BJ (cell line): ENCODE measurements at places on chromosomes 6 and 20.

DNA sequence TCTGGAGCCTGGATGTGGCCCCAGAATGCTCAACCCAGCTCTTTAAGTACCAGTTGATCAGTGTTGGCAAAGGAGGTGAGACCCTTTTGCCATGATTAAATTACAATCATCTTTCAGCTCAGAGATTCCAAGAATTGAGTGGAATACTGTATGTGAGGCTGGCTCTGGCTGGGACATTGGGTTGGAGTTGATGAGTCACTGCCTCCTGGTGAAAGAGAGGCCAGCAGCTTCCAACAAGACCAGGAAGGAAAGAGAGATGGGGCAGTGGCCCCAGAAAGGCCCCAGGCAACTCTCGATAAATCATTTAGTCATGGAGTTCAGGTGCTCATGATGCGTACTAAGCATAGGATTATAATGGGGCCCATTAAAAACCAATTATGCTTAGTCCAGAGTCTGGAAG lies 2.1 kb downstream of the TGM6 start:
- DNase-seq, result no peak

GRCh38 chr20:58953050-58953449 lies 28.0 kb upstream of the NELFCD start:
- DNase-seq, result no peak

DNA sequence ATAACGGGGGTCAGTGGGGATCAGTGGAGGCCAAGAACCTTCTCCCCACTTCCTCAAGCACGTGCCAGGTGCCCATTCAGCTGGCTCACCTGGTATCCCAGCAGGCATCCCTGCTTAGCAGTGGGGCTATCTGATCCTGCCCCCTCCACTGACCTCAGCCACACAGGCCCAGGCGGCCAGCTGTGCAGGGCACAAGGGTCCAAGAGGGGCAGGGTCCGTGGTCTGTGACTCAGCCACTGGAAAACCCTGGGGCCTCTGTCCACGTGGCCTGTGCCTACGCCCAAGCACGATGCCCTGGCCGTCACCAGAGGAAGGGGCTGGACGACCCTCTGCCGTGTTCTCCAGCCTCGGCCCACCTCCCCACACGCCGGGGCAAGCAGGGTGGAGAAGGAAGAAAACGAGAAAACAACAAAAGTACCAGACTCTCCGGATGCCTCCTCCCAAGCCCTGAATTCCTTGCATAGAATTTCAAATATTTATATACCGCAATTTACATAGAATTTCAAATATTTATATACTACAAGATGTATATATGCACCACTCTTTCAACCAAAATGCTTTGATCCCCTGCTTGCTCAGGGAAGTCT lies 12.1 kb downstream of the PXDC1 start:
- DNase-seq, result no peak

DNA sequence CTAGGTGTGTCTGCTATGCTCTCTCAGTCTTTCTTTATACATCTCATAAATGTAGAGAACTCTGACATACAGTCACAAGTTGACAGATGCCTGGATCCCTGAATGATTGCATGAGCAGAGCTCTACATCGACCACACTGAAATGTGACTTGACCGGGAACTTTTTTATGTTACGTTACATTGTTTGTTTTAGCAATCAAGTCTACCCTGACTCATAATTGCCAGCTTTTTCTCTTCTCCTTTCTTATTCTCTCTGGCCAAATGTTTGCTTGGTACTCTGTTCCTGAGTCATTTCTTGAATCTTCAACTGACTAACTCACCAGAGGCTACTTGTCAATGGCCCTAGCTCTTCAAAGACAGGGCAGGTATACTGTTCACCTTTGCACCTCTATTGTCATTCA lies 213.6 kb upstream of the DTNBP1 start:
- DNase-seq, result no peak

DNA sequence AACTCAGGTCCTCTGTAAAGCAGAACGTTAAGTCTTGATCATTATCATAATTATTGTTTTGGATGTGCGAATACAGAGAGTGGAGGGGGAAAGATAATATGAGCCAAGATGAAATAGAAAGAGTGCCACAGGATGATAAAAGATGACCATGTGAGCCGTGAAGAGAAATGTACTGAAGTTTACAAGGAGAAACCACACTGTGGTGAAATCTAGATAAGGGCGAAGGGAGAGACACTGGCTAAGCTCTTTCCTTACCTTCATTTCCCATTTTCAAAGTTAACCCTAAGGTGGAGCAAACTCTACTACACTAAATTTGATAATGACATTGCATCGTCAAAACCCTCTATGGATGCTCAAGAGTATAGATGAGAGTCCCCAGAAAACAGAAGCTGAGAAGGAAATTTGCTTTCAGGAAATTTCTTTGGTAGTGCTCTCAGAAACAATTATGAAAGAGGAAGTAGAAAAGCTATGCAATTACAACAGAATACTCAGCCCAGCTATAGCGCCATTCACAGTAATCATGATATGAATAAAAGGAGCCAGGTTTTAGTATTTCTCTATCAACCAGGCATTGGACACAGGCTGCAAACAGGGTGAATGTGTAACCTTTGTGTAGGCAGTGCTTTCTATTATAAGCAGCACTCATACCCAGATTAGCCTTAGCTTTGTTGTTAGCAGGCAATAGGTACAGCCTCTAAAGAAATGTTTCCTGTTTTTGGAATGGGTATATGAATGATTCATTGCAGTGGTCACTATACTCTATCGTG lies 1080.7 kb downstream of the GRIK2 start:
- no peak for DNase-seq

GRCh38 chr6:158314737-158315136 lies 2.5 kb downstream of the TULP4 start:
- DNase-seq, result no peak

GRCh38 chr6:88619951-88620350 lies 343.5 kb downstream of the RNGTT start:
- no peak for DNase-seq

DNA sequence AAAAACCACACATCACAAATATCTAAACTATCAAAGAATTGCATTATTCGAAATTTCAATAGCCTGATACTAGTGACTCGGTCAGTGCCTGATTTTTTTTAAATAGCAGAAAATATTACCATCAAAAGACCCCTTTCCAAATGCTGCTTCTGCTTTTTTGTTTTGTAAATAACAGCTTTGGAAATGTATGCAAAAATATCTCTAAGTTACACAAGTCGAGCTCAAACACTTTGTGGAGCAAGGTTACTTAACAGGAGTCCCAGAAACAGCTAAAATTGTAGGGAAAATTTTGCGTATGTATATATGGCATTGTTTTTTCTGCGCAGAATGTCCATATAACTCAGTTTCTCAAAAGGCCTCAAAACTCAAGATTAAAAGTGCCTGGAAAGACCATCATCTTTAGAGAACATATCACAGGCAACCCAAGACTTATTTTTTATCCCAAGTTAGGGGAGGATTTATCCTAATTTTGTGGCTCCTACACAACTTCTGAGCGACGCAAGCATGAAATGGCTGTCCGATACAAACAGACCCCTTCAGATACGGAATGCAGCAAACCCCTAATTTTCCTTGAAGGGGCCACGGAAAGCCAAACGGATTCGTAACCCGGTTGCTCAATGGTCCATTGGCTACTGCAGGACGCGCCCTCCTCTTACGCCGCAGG lies 1.3 kb downstream of the CEP85L start:
- DNase-seq, result no peak

GRCh38 chr6:139891471-139891870 lies 517.0 kb upstream of the CITED2 start:
- no peak for DNase-seq

- no peak for DNase-seq
These were observed 2.7 kb downstream of the SRF start for GRCh38 chr6:43173591-43174262.

DNA sequence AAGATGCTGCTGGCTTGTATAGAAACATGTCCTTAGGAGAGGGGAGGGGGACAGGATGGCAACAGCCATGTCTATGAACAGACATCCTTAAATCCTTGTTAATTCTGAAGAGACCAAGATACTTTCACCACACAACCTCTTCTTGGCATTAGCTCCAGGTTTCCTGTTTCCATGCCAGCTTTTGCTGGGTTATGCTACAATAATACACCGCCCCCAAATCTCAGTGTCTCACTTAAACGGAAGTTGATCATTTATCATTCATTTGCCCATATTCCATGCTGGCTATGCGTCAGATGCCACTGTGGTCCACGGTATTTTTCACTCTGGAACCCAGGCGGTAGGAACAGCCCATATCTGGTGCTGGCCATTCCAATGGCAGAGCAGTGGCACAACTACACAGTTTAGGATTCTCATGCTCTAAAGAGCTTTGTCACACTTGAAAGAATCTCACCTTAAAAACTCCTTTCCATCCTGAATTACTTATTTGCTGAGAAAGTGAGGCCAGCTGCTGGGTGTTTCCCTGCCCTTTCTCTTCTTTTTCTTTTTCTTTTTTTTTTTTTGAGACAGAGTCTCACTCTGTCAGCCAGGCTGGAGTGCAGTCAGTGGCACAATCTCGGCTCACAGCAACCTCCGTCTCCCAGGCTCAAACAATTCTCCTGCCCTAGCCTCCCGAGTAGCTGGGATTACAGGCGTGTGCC lies 3.7 kb upstream of the RNASET2 start:
- DNase-seq, result no peak

DNA sequence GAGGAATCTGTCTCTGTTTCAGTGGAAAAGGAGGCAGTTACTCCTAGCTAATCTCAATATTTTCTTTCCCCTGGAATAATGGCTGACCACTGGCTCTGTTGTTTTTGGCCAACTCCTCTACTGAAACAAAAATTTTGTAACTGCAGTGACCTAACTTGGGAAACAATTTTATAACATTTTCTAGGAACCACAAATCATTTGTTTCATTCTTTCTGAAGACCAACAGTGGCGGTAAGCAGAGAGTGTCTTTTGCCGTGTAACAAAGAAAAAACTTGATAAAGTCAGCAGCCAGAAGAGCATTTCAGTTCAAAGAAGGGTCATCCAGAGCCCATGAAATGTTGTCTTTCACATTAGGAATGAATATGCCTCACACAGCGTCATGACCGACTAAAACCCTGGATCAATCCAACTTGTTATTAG lies 11.8 kb upstream of the BFSP1 start:
- peak; percentile 94 for DNase-seq

- no peak for DNase-seq
These were observed 129.7 kb downstream of the PRDM13 start for GRCh38 chr6:99736302-99736701.

- no peak for DNase-seq
These were observed 17.4 kb upstream of the EEF1A1 start for GRCh38 chr6:73538116-73538779.

DNA sequence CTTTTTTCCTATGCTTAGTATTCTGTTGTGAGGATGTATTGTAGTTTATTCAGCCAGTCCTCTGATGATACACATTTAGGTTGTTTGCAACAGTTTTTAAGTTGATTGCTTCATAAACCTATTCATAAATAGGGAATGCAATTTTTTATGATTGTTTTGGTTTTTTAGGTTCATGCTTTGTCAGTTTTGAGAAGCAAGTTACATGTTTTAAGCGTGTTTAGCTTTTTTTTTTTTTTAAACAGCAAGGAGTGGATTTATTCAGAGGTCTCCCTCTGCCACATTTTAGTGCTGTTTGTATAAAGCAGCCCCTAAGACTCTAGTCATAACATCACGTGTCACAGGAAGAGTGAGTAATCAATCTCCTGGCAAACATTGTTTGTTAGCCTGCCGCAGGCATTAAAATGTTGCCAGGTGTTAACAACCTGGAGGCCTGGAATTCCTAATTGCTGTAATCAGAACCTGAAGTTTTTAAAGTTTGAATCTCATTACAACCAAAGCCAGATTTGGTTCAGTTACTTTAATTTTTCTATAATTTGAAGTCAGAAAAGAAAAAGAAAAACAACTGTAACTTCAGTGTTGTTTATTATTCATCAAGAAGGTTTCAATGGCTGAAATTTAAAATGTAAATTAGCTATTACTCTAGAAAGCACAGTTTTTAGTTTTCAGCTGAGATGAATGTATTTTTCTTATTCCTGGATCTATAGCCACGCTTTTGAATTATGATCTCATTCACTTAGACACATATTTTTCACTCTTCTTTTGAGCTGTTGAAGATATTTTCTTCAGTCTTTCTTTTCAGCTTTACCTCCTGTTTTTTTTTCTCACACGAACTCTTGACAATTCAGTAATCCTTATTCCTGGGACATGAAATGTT lies 59.2 kb downstream of the KCNS1 start:
- no peak for DNase-seq

DNA sequence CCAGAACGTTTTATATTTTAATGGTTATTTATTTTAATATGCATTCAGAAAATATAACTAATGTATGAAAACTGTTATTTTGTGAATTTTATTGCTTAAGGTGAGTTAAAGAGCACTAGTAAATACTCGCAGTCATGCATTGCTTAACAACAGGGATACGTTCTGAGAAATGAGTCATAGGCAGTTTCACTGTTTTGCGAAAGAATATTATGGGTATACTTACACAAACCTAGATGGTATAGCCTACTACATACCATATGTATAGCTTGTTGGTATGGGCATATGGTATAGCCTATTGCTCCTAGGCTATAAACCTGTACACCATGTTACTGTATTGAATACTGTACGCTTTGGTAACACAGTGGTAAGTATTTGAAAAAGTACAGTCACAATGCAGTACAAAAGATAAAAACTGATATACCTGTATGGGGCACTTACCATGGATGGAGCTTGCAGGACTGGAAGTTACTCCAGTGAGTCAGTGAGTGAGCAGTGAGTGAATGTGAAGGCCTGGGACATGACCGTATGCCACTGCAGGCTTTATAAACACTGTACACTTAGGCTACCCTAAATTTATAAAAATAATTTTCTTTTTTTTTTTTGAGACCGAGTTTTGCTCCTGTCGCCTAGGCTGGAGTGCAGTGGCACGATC lies 38.5 kb downstream of the ARFGEF2 start:
- DNase-seq, result no peak

- no peak for DNase-seq
These were observed 569.0 kb downstream of the KIF16B start for GRCh38 chr20:16004108-16004854.

DNA sequence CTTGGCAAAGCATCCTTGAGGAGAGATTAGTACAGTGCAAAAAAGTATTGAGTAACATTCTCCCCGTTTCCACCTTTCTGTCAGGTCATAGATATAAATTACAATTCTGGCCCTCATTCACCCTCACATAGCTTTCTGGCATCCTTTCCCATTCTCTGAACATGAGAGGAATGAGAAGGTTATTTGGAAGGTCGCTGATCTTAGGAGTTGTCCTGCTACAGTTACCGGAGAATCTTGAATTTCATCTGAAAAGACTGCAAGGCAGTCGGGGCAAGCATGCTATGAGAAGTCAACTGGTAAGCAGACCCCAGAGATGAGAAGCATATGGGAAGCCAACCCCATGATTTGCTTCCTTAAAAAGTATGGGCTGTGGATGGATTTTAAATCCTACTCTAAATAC lies 166.7 kb upstream of the CENPW start:
- no peak for DNase-seq

GRCh38 chr6:167793421-167793820 lies 33.3 kb upstream of the AFDN start:
- no peak for DNase-seq

DNA sequence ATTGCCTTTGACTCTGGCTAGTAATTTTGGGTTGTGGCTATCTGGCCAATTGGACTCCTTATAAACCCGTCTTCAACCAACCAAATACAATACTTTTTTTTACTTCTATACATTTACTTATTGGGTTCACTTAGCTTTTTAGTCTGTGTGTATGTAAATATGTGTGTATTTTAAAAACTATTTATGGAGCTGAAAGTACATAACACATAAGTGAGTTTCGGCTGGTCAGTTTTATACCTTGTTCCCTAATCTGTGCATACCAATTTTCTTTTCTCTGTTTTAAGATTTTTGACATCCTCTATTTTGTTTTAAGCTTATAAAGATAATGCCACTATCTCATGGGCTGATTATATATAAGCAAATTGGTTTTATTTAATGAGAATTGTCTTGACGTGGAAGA lies 129.5 kb downstream of the LRRC1 start:
- no peak for DNase-seq
